Hindlimb muscle (tissue), 1 donor: ENCODE measurements at places on chromosomes 3 and 15. TPM values are rescaled to one million over a fixed set of nuclear protein-coding genes. Genes with fewer than 3 reads are reported as not detected.
A peak's percentile ranks its signal among the peaks of the same experiment; 100 is the strongest.

FOXL2NB gene
- 0.08 TPM for polyA plus RNA-seq

GOLGA6D gene
- 0.25 TPM for polyA plus RNA-seq

FSIP1 gene
- 0.94 TPM for polyA plus RNA-seq

C2CD4A gene
- not detected for polyA plus RNA-seq

RSRC1 gene
- 19.9 TPM for polyA plus RNA-seq

PLA2G4B gene
- 7.0 TPM for polyA plus RNA-seq

GRCh38 chr15:60989696-60990095 is 239.4 kb downstream of the RORA start:
- no peak for DNase-seq

GRCh38 chr15:25684521-25685431 is 178.4 kb downstream of the ATP10A start:
- DNase-seq: no peak

DNA sequence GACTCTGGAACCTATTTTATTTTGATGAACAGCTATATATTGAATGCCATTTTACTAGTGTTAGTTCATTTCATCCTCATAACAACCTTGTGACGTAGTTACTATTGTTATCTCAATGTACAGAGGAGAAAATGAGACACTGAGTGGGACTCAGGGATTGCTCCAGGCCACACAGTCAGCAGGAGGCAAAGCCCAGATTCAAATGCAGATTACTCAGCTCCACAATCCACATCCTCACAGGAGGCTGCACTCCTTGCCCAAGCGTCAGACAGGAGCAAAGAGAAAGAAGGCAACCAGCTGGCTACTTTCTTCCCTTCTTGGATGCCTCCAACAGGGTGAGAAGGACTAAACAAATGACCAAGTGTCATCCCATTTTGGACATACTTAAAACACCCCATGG is 92.0 kb upstream of the CCDC54 start:
- DNase-seq: no peak

DNA sequence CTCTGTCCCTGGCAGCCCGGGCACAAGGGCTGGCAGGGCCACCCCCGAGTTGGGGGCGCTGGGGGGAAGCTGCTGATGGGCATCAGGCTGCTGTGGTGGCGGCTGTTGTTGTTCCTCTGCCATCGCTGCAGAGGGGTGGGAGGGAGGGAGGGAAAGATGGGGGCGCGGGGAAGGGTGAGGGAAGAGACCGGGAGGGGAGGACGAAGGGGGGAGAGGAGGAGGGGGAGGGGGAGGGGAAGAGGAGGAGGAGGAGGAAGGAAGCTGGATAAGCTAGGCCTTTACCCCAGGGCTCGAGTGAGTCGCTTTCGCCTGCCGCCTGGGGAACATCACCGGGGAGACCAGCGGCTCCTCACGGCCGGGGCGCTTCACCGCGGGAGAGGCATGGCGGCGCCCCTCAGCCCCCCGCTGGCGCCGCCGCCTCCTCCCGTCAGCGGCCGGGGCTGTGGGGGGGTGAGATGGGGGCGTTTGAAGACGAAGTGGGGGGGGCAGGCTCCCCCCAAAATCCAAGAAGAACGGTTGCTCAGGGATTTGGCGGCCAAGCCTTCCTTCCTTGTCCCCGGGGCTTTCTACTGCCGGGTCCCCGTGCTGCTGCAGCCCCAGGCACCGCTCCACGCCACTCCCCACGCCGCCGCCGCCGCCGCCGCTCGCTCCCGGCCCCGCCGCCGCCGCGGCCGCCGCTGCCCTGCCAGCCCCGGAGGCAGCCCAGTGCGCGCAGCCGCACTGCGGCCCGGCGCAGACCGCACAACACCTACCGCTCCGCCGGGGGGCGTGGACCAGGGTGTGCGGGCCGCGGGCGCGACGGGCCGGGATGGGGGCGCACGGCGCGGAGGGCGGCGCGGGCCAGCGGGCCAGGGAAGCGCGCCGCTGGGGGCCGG is at the start of gene RFX7:
Gene RFX7, minus strand, starts transcription at position 717 of the 875 bp plus-strand sequence. Its CDS starts 594 bp downstream, at position 123.
- DNase-seq: peak; percentile 80

DNA sequence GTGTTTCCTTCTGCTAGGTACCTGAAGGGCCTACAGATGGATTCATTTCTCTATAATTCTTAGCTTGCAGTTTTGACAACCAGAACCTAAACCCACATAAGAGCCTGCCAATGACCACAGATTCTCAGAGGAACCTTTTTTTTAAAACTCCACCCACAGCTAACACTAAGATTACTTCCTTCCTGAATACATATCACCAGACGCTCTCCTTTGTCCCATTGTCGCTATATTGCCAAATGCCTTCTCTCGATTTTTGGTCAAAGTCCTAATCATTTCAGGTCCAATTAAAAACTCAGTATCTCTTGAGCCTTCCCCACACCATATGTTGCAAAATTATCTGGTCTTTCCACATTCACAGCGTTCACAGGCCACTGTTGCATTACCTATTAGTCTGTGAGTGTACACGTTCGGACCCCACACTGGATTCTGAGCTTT is 12.4 kb downstream of the ZNF710 start:
- no peak for DNase-seq

GRCh38 chr3:40054568-40055222 is 245.3 kb downstream of the MYRIP start:
- no peak for DNase-seq

DNA sequence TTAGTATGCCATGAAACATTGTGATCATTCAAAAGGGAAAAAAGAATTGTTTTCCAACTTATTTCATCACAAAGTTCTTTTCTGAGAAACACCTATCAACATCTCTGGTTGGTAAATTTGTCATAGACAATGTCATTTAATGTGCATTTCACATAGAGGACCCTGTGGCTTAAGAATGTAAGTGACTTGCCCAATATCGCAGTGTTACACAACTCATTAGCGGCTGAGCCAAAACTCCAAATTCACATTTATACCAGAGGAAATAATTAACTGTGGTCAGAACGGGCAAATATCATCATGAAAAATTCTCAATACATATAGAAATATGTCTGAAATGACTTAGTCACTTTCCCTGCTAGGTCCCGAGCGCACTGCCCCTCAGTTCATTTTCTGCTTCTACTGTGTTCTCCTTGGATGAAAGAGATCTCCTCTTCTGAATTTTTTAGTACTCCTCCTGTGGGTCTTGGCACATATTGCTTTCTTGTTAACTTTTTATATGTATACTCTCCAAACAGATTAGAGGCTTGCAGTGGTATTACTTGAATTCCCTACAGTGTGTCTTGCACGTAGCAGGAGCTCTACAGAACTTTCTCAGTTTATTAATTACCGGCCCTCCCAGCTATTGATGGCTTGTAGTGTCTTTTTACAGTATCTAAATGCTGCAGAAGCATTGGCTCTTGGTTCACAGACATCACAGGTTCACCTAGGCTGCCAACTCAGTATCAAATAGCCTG is 33.1 kb downstream of the PTX3 start:
- no peak for DNase-seq

GRCh38 chr3:62287392-62287927 is 85.9 kb downstream of the FEZF2 start:
- DNase-seq: no peak

DNA sequence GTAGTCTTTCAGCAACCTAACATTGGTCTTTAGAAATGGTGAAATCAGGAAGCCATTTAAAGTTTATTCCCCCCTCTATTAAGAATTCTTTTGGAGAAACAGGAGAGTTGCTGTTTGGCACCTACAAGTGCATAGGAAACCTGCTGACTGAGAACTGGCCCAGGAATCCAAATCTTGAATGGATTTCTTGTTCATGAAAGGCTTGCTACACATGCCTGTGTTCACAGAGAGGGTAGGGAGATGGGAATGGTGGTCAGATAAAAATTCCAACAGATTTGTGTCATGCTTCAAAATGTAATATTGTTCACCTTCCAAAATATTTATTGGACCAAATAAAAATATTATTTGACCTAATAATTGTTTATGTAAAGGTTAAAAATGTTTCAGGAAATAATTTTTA is 24.2 kb upstream of the ZPLD1 start:
- DNase-seq: no peak

GRCh38 chr15:29701151-29701550 is 121.1 kb downstream of the TJP1 start:
- no peak for DNase-seq

DNA sequence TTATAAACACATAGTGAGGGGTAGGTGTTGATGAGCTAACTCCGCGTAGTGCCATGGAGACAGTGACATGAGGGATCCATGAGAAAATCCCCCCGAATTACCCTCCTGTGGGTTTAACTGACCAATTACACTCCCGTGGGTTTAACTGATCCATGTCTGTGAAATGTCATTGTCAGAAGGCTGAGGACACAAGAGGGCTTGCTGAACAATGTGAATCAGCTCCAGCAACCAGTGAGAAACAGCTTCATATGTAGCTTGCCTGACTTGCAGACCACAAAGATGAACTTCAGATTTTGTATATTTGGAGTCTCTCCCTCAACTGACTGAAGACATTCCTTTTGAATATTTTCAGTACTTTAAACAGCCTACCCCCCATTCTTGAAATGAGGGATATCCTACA is 144.9 kb downstream of the FBN1 start:
- DNase-seq: no peak

- no peak for DNase-seq
Measured at GRCh38 chr3:178420033-178420432, 116.2 kb upstream of the KCNMB2 start.

GRCh38 chr3:14502472-14502871 is 37.7 kb downstream of the GRIP2 start:
- DNase-seq: no peak

- DNase-seq: no peak
Measured at GRCh38 chr15:33859992-33860545, 108.2 kb upstream of the CHRM5 start.

GRCh38 chr3:15291589-15292541 is 40.5 kb downstream of the SH3BP5 start:
- DNase-seq: no peak

GRCh38 chr15:99303907-99304306 is 52.6 kb downstream of the LRRC28 start:
- DNase-seq: no peak

DNA sequence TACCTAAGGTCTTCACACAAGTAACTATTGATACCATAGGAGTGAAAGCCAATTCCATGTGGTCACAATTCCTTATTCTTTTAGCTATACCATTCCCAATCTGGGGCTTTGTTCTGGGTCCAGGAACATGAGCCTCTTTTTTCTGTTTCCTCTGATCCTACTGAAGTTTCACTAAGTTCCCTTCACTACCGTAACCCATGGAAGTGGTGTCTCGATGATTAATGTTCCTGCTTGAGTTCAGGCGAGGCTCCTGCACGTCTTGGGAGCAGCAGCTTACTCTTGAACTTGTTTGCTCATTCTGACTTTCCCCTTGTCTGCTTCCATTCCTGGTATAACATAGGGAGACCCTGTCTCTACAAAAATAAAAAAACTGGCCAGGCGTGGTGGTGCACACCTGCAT is 23.6 kb downstream of the ZNF592 start:
- no peak for DNase-seq

GRCh38 chr3:87771337-87772192 is 287.2 kb downstream of the CGGBP1 start:
- DNase-seq: no peak

DNA sequence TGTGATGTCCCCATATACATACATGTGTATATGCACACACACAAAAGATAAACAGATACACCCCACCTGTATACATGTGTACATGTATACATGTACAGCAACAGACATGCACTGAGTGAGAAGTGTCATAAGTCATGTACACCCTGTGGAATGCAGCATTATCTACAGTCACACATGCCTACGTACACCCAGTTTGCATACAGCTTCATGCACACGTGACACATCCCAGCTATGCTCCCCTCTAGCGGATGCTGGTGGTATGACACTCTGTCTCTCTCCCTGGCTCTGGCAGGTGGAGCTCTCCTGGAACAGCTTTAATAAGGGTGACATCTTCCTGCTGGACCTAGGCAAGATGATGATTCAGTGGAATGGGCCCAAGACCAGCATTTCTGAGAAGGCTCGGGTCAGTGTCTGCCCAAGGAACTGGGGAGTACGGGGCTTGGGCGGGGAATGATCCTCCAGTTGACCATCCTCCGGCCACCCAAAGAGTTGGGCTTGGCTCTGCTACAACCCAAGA is 6.3 kb downstream of the VILL start:
- DNase-seq: peak; percentile 69

- DNase-seq: no peak
Measured at GRCh38 chr3:151987893-151988292, 114.5 kb downstream of the SUCNR1 start.

DNA sequence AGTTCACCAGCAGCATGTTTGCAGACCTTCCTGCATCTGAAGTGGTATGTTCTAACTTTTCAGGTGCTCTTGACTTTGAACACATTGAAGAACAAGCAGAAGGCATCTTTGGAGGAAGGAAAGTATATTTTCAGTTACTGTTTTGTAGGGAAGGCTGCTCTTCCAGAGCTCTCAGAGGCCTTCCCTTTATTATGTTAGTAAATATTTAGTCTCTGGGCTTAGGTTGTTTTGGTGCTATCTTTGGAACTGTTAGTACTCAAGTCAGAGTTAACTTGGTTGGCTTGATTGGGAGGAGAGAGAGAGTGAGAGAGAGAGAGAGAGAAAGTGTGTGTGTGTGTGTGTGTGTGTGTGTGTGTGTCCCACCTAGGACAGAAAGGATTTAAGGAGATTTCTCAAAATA is 188.2 kb downstream of the ITPR1 start:
- no peak for DNase-seq

- no peak for DNase-seq
Measured at GRCh38 chr15:93217343-93217742, 128.3 kb upstream of the RGMA start.

DNA sequence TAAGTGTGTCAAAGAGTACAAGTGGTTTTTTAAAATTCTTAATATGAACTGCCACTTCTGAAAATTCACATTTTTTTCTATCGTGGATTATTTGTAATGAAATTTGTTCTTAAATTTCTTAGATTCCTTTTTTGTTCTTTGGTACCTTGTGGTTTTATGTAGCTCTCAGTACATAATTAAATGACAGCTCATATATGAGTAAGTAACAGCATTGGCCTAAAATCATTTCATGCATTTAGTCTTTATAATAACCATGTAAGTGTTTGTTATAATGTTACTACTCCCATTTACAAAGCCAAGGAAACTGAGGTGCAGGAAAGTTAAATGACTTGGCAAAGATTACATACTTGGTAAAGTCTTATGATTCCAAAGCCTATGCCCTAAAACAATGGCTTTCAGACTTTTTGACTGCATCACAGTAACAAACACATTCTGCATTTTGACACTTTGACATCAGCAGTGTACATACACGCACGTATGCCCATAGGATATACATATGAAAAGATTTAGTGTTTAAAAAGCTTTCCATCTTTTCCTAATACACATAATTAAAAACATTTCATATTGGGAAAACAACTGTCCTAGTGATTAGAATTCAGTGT is 14.9 kb downstream of the SPRED1 start:
- DNase-seq: no peak

- no peak for DNase-seq
Measured at GRCh38 chr3:172094621-172095557, 55.5 kb downstream of the FNDC3B start.

DNA sequence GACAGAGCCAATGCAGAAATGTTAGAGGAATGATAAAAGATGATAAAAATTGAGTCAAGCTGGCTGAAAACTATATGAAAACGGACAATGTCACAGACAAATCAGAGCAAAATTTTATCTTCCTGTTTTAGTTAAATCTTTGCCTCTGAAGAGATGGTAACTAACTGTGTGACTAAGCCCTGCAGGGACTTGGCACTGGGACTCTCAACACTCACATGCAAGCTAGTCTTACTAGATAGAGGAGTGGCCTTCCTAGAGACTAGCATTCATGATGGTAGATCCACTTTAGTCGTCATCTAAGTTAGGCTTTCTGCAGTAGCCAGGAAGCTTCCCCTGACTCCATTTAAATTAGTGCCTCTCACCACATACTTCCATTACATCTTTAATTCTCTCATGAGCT is 4.1 kb downstream of the CCDC191 start:
- no peak for DNase-seq
